ENCODE measurements at places on chromosomes 1 and 21.

- DNase-seq, result no peak
These were observed 33.8 kb downstream of the POFUT2 start for GRCh38 chr21:45253633-45254459.

GRCh38 chr1:154295408-154296235 lies 23.2 kb downstream of the HAX1 start:
- no peak for DNase-seq

- no peak for DNase-seq
These were observed 24.6 kb downstream of the GALNT2 start for GRCh38 chr1:230091473-230092231.

DNA sequence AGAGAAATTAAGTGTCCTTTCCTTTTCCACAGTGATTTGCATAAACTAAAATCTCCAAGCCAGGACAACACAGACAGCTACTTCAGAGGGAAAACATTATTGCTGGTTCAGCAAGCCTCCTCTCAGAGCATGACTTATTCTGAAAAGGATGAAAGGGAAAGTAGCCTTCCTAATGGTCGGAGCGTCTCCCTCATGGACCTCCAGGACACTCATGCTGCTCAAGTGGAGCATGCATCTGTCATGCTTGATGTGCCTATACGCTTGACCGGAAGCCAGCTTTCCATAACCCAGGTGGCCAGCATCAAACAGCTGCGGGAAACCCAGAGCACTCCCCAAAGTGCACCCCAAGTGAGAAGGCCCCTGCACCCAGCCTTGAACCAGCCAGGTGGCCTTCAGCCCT lies 39.1 kb downstream of the CLEC20A start:
- DNase-seq, result no peak

DNA sequence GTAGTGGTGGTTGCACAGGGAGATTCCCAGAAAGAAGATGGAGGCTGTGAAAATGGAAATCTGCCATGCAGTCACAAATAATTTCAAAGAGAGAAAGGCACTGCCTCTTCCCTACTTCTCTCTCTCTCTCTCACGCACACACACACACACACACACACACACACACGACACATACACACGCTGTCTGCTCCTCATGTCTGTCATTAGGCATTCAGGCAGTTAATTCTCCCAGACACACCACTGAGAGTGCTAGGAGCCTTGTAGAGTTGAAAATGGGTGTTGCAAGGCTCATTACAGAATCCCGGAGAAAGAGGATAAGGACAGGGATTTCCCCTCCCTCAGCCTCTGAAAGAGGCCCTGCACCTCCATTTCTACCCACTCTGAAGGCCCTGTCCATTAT lies 47.8 kb upstream of the LRRN2 start:
- DNase-seq, result no peak

Measured in CD4-positive, alpha-beta T cell treated with Interleukin-15 for 4 hours (primary cell).